ENCODE measurements at places on chromosomes 4 and X.

- DNase-seq = no peak
Observed at GRCh38 chrX:40082447-40083119, 15.2 kb downstream of the BCOR start.

- DNase-seq = no peak
Observed at GRCh38 chr4:168353746-168354145, 35.2 kb upstream of the DDX60 start.

GRCh38 chrX:53713987-53714579, 27.6 kb upstream of the HUWE1 start:
- no peak for DNase-seq

DNA sequence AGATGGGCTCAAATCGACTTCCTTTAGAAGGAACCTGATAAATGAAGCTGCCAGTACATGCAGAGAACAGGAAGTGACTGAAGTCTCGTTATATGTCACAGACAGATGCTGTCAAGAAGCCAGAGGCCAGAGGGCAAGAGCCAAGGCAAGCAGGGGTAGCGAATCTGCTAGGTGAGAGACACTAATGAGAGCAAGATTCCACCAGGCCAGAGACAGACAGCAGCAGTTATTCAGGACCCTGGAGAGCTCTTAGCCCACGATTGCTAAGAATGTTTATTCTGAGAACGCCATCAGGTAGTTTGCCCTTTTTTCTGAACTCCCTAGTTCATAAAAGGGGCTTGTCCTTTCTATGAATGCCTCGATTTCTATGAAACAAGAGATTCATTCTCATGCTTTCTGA, 73.7 kb downstream of the BEND2 start:
- peak; percentile 12 for DNase-seq

GRCh38 chr4:84750260-84750959, 167.5 kb downstream of the CDS1 start:
- DNase-seq = peak; percentile 65

- no peak for DNase-seq
Observed at GRCh38 chr4:18536428-18536827, 514.9 kb upstream of the LCORL start.

- no peak for DNase-seq
Observed at GRCh38 chr4:172007889-172008288, 194.7 kb downstream of the GALNTL6 start.

GRCh38 chr4:65799513-65799912, 129.2 kb upstream of the EPHA5 start:
- no peak for DNase-seq

DNA sequence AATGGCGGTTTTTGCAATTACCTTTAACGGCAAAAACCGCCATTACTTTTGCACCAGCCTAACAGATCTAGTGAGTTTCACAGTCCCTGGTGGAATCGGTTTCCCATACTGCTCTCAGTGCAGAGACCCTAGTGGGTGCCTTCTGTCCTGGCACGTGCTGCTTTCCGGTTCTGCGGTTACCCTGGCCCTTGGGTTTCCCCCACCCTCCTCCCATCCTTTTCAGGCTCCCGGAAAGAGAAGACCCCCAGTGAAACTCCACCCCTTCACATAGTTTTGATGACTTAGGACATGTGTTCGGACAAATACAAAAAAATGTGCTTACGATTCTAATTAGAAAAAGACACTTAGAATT, 36.9 kb downstream of the NLGN3 start:
- no peak for DNase-seq

GRCh38 chr4:84407554-84408407, 91.3 kb downstream of the NKX6-1 start:
- DNase-seq = no peak

DNA sequence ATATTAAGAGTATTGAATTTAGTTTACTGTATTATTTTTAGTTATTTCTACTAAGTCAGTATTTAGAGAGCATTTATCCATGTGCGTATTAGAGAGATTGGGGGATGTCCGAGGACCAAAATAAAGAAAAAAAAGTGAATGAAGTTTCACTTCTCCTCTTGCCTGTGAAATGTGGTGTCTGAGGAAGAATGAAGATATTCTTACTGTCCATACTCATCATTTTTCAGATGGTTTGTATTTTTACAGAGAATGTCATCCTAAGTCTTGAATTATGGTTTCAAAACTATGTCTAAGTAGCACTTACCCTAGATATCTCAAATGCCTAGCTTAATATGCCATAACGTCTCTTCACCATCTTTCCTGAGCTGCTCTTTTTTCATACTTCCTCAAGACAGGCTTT, 854.3 kb downstream of the C4orf33 start:
- no peak for DNase-seq

DNA sequence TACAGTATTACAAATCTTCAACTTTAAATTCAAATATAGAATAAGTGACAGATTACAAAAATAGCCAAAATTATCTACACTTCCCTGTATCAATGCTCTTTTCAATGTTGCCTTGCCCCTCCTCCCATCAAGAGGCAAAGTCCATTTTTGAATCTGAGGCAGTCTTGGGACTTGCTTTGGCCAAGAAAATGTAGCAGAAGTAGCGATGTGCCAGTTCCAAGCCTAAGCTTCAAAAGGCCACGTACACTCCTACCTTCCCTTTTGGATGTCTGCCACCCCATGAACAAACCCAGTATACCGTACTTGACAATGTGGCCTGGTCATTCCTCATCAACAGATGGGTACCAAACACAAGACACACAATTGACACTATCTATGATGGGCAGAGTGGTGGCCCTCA, 24.1 kb downstream of the SEC24D start:
- DNase-seq = no peak

DNA sequence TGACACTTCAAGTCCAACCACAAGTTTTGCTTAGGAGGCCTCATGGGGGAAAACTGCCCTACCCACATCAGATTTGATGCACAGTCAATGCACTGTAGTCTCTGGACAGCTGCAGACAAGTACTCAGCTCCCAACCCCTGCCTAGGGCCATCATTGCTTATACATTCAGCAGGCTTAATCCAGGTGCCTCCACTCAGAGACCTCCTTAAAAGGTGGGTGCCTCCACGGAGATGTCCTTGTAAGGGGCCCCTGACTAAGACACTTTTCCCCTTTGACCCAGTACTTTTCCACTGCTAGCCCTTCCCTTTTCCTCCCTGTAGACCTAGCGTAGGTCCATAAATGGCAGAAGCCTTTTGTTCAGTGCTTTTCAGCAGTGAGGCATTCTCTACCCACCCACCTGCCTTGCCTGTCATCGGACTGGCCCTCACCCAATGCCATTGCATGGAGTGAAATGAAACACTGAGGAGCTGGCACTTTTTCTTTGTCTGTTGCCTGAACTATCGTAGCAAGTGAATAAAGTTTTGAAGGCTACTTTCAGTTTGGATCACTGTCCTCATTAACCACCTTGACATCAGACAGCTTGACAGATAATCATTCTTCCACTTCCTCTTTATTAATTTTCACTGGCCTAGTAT, 23.8 kb upstream of the PLK4 start:
- peak; percentile 80 for DNase-seq

- DNase-seq = no peak
Observed at GRCh38 chrX:17923546-17923945, 62.4 kb upstream of the RAI2 start.

DNA sequence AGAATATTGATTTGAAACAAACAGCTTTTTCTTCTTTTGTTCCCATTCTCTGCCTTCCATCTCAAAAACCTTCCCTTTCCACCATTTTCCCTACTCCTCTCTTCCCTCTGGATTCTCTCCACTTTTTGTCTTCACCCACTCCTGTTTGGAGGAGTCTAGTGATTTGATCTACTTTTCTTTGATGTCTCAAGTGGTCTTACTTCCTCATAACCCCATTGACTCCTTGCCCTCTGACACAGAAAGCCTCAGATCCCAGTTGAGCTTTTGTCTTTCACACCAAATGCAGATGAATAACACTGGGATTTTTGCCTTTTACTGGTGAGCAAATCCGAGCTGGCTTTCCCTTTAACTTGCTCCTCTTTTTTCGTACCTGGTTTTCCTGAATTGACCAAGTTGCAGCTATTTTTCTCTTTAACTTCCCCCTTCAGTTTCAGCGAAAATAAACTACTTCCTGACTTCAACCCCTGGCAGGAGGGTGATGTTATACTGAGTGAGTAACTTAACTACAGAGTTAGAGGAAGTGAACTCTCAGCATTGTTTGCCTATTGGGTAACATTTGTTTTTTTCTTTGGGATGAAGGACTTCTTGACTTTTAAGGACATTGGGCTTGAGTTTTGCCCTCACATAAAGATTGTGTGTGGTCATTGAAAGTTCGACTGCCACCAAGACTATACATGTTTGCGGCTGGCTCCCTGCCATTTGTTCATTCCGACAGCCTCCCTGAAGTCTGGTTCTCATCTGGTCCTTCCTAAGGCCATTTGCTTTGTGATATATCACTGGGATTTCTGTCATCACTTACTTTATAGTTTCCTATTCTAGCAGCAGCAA, 392.8 kb upstream of the NR3C2 start:
- DNase-seq = peak; percentile 11

- DNase-seq = no peak
Observed at GRCh38 chrX:11363069-11363594, 69.9 kb downstream of the AMELX start.

DNA sequence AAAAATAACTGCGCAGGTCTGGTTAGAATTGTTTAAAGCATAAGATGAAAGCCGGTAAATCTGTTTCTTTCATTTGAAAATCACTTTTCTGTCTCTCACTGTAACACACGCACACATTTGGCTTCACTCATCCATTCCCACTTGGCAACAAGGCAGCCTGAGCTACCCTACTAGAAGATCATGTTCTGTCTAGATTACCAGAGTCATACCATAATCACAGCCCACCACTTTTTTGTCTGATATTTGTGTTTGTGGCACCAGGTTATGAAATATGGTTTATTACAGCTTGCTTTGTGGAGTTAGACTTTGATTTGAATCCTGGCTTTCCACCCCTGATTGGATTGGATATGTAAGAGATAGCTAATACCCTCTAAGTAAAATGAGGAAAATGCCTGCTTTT, 2.2 kb downstream of the USO1 start:
- DNase-seq = no peak

- no peak for DNase-seq
Observed at GRCh38 chr4:11415409-11416070, 13.2 kb downstream of the HS3ST1 start.

DNA sequence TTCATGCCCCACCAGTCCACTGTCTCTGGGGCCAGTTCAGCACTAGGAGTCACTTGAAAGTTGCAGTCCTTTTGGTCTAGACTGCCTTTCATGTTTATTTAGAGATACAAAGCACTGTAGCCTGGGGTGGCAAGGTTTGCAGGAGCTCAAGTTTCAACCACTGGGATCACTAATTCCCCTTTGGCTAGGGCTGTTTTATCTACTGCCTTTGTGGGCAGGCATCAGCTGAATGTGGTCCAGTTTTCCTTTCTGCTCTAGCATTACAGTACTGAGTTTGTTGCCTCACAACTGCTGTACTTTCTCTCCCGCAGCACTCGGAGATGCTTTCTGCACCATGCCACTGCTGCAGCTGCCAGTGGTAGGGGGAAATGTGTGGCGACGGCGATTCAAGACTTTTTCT, 222.3 kb upstream of the HDX start:
- no peak for DNase-seq

- no peak for DNase-seq
Observed at GRCh38 chr4:14225688-14226207, 598.2 kb upstream of the BOD1L1 start.

GRCh38 chr4:137611998-137612700, 79.9 kb upstream of the PCDH18 start:
- DNase-seq = peak; percentile 13

DNA sequence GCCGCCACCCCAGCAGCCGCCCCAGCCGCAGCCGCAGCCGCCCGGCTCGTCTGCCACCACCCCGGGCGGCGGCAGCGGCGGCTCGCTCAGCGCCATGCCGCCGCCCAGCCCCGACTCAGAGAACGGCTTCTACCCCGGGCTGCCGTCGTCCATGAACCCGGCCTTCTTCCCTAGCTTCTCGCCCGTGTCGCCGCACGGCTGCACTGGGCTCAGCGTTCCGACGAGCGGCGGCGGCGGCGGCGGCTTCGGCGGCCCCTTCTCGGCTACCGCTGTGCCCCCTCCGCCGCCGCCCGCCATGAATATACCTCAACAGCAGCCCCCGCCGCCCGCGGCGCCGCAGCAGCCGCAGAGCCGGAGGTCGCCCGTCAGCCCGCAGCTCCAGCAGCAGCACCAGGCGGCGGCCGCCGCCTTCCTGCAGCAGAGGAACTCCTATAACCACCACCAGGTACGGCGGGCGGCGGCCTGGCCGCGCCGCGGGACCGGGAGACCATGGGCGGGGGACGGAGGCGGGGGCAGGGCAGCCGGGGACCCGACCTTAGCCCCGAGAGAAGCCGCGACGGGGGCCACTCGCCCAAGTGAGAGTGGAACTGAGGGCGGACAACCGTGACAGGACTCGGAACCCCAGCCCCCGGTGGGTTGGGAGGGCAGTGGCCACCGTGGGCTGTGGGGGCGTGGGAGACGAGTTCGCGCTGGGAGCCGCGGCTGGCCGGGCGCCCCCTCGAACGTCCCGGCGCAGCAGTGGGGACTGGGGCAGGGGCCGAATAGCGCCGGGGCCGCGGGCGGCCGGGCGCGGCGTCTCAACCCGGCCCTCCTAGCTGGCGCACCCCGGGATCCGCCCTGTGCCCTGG, 1.8 kb downstream of the CPEB2 start:
- peak; percentile 33 for DNase-seq

DNA sequence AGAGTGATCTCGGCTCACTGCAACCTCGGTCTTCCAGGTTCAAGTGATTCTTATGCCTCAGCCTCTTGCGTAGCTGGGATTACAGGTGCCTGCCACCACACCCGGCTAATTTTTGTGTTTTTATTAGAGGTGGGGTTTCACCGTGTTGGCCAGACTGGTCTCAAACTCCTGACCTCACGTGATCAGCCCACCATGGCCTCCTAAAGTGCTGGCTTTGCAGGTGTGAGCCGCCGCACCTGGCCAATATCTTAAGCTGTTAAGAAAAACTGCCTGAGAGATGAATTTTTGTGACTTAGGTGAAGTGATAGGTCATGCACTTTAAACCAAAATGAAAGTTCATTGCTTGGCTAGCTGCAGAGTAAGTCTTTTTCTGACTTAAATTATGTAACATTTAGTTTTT, 5.8 kb downstream of the KDM6A start:
- DNase-seq = no peak

GRCh38 chr4:54144661-54145171, 44.8 kb downstream of the GSX2 start:
- no peak for DNase-seq

GRCh38 chr4:39337841-39338240, 28.3 kb downstream of the RFC1 start:
- DNase-seq = no peak

- DNase-seq = no peak
Observed at GRCh38 chr4:138110815-138111214, 131.3 kb downstream of the SLC7A11 start.

GRCh38 chr4:152572417-152573086, 36.7 kb upstream of the FBXW7 start:
- DNase-seq = no peak

GRCh38 chr4:121711263-121712000, 14.7 kb upstream of the ANXA5 start:
- DNase-seq = peak; percentile 96

DNA sequence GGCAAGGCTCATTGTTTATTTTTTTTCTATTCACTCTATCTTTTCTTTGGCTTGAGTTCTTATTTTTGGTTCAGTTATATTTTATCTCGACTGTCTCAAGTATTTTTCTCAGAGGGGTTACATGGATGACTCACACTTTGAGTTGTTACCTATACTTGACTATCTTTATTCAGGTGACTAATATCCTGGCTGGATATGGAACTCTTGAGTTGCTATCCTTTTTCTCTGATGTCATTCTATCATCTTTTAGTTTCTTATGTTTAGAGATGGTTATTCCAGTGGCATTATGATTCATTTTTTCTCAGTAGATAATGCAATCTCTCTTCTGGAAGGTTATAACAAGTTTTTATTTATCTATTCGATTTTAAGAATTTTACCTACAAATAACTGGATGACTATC, 117.9 kb downstream of the COX18 start:
- DNase-seq = no peak

- DNase-seq = peak; percentile 64
Observed at GRCh38 chrX:47143894-47144625, 442 bp downstream of the NDUFB11 start.

Measured in AG20443 (cell line).